Stimulated activated CD8-positive, alpha-beta memory T cell treated with anti-CD3 and anti-CD28 coated beads, Interleukin-7, amount 100 ng/mL, for 48 hours (primary cell): ENCODE measurements at places on chromosomes 11 and 22.

DNA sequence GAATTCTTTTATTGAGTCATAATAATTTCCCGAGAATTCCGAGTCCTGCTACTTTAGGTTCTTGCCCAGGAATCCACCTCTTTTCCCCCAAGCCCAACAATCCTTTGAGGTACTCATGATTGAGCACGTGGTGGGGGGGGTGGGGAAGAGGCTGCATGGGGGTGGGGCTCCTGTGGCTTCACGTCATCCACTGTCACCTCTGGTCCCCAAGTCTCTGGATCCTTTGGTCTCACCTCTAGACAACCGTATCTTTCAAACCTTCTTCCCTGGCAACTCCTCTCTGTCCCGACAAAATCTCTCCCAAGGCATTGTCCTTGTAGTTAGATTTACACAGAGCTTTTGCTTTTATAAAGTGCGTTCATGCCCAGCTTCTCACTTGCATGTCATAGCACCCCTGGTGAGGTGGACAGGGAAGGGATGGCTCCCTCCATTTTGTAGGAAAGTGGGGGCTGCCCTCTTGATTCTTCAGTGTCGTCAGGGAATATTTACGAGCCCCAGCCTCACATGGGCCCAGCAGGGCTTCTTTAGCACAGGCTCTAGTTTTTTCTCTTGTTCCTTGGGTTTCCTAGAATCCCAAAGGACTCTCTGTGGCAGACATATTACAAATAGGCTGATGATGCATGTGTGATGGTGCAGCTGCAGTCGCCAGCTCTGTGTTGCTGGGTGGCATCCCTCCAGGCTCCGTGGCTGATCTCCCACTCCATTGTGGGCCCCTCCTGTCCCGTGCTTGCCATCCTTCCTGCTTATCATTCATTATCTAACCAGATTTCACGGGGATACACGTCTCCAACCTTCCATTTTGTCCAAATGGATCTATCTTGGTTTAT lies 8.4 kb downstream of the UCP3 start:
- DNase-seq = no peak

- DNase-seq = no peak
Measured at GRCh38 chr22:17281440-17281841, 62.2 kb upstream of the ADA2 start.

DNA sequence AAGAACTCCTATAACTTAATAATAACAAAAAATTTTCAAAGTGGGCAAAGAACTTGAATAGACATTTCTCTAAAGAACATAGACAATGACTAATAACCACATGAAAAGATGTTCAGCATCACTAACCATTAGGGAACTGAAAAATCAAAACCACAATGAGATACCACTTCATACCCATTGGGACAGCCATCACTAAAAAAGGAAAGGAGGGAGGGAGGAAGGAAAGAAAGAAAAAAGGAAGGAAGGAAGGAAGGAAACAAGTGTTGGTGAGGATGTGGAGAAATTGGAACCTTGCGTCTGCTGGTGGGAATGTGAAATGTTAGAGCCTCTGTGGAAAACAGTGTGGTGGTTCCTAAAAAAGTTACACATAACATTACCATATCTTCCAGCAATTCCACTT lies 55.8 kb downstream of the MS4A13 start:
- DNase-seq = no peak

- DNase-seq = no peak
Measured at GRCh38 chr11:122069707-122070360, 46.2 kb downstream of the BLID start.

- DNase-seq = no peak
Measured at GRCh38 chr11:62805961-62806441, 761 bp upstream of the NXF1 start.

DNA sequence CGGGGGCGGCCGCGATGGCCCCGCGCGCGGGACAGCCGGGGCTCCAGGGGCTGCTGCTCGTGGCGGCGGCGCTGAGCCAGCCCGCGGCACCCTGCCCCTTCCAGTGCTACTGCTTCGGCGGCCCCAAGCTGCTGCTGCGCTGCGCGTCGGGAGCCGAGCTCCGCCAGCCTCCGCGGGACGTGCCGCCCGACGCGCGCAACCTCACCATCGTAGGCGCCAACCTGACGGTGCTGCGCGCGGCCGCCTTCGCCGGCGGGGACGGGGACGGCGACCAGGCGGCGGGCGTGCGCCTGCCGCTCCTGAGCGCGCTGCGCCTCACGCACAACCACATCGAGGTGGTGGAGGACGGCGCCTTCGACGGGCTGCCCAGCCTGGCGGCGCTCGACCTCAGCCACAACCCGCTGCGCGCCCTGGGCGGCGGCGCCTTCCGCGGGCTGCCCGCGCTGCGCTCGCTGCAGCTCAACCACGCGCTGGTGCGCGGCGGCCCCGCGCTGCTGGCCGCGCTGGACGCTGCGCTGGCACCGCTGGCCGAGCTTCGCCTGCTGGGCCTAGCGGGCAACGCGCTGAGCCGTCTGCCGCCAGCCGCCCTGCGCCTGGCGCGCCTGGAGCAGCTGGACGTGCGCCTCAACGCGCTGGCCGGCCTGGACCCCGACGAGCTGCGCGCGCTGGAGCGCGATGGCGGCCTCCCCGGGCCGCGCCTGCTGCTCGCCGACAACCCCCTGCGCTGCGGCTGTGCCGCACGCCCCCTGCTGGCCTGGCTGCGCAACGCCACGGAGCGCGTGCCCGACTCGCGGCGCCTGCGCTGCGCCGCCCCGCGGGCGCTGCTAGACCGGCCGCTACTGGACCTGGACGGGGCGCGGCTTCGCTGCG lies 697 bp downstream of the TPBGL start:
- peak; percentile 79 for DNase-seq

DNA sequence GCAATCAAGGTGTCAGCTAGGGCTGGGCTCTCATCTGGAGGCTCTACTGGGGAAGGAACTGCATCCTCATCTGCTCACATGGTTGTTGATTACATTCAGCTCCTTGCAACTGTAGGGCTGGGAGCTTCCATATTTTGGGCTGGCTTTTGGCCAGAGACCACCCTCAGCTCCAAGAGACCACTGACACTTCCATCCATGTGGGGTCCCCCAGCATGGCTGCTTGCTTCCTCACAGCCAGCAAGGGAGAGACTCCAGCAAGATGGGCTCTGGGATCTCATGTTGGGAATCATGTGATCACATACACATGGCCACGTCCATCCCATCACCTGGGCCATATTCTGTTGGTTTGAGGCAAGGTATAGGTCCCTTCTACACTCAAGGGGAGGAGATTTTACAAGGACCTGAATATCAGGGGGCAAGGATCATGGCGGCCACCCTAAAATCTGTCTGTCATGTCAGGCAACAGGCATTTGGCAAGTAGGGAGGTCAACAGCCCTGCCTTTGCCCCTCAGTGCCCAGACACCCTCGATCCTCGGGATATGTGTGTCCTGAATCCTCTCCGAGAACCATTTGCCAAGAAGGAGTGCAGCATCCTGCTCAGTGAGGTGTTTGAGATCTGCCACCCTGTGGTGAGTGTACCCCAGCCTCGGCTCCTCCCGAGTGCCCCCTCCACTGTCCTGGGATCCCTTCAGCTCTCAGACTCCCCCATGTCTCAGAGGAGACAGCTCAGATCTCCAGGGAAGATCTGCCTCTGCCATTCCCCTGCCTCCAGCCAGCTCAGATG lies 48.7 kb downstream of the OTOG start:
- DNase-seq = no peak

- DNase-seq = no peak
Measured at GRCh38 chr22:28627791-28628190, 51.8 kb downstream of the TTC28 start.

DNA sequence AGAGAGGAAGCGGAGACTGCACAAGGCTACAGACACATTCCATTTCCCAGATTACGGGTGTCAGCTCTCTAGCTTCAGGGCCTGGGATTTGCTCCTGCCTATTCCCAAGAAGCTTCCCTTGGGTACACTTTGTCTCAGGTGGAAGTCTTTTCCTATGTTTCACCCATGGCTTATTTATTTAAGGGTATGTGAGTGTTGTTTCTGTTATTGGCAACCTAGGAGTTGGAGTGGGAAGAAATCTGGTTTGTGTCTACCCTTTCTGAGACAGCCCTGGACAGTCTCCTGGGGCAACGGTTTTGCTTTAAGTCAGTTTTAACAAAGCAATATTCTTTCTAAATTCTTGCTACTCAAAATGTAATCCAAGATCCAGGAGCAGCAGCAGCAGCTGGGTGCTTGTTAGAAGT lies 127.0 kb downstream of the MICAL2 start:
- DNase-seq = no peak

GRCh38 chr22:38608992-38609750 lies 39.2 kb upstream of the DMC1 start:
- no peak for DNase-seq

DNA sequence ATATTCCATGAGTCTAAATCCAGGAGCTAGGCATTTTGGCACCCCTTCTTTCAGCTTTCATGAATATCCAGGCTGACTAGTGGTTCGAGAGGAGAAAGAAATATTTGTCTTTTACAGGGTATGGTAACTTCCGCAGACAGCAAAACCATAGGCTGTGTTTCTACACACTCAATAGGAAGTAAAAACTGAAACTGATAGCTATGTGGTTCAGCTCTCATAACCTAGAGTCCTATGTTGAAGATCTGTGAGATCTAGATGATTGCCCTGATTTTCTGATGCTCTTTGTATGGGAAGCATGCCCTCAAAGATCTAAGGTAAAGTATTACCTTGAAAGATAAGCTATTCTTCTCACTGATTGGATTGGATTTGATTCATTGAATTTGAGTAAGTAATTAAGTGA lies 118.3 kb downstream of the CD44 start:
- DNase-seq = no peak

- no peak for DNase-seq
Measured at GRCh38 chr11:110121204-110121603, 28.0 kb downstream of the ZC3H12C start.

DNA sequence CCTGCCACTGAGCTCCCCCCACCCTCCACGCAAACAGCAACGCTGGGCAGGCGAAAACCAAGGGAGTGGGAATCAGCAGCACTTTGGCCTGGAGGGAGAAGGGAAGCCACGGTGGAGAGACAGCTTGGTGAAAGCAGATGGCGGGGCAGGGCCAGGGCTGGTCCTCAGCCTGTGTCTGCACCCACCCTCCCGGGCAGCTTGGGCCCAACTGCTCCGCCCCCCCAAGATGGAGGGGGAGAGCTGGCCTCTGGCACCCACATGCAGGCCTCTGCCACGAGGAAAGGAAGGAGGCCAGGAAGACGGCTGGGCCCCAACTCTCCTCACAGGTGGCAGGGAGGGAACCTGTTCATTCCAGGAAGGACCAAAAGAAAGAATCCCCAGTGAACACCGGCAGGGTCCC lies 17.8 kb downstream of the MAFF start:
- DNase-seq = no peak

- no peak for DNase-seq
Measured at GRCh38 chr11:75433443-75433842, 440 bp upstream of the KLHL35 start.

DNA sequence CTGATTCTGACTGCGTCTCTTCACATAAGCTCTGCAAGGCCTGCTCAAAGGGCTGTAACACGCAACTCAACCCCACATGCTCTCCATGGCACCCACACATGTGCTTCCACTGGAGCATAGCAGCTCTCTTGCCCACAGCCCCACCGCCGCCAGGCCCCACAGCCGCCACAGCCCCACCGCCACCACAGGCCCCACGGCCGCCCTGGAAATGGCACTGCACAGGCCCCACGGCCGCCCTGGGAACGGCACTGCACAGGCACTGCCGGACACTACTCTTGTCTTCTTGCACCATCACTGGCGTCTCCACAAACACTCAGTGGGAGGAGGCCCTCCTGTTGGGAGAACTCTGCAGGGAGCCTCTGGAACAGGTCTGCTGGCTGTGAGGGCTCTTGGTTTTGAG lies 8.6 kb downstream of the MOB2 start:
- no peak for DNase-seq

DNA sequence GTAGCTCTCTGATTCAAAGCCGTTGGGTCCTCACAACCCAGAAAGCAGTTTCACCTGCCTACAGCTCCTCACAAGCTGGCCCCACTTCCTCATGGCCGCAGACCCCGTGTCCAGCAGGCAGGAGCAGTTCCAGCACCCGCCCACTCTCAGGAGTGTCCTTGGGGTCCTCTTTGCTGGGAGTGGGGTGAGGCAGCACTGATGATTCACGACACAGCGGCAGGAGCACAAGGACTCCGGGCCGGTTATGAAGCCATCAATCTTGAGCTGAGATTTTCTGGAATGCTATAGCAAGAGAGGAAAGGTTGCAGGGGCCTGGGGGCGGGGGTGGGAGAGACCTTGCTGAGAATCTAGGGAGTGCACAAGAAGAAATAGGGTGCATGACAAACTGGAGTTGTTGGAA lies 311.2 kb downstream of the NXPE2 start:
- DNase-seq = no peak

DNA sequence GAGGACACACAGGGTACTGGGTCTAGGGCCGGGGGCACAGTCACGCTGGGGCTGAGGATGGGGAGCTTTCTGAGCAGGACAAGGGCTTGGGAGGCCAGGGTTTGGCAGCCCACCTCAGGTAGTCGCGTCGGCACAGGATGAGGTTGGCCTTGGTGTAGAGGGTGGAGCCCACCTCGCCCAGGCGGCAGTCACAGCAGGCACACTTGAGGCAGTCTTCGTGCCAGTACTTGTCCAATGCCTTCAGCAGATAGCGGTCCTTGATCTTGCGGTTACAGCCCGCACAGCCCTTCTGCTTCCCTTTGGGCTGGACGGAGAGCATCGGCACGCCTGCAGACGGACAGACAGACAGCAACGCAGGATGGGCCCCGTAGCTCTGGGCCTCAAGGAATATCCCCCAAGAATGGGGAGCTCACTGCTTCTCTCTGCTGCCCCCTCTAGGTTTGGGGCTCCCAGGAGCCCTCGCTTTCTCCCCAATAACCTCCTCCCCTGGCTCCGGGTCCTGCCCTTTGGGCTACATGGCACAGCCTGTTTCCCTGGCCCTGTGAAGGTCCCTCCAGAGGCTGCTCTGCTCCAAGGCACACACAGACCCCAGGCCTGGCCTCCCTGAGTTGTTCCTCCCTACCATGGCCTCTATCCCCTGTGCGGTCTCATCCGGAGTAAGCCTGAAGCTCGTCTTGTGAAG lies 33.4 kb downstream of the LMO1 start:
- no peak for DNase-seq
